ENCODE measurements at places on chromosomes 7 and 10.

- no peak for DNase-seq
Observed at GRCh38 chr7:40850017-40850416, 715.2 kb downstream of the SUGCT start.

DNA sequence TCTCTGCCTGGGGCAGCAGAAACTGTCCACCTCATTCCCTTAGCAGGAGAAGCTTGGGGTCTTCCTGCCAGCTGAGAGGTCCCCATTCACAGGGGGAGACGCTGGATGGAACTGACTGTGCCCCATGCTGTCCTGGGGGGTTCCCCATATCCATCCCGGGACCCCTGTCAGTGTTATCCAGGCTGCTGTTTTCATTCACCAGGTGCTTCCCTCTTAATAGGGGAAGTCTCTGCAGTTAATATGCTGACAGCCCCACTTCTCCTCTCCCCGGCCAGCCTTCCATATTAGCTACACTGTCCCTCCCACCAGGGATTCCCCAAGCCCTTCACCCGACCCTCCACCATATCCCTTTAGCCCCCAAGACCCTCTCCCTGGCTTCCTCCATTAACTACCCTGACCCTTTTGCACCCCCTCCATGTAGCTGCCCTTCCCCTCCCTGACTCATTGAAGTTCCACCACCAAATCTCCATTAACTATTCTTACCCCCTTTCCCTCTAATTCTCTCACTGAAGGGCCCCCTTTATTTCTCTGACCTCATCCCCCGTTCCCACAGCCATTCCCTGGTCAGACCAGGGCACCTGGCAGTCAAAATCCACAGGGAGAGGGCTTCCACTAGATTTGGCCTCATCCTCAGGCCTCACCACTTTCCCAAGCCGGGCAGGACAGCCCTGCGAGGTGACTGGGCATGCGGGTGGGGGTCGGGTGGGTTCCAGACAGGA is 92.0 kb upstream of the PAX2 start:
- DNase-seq, result no peak

DNA sequence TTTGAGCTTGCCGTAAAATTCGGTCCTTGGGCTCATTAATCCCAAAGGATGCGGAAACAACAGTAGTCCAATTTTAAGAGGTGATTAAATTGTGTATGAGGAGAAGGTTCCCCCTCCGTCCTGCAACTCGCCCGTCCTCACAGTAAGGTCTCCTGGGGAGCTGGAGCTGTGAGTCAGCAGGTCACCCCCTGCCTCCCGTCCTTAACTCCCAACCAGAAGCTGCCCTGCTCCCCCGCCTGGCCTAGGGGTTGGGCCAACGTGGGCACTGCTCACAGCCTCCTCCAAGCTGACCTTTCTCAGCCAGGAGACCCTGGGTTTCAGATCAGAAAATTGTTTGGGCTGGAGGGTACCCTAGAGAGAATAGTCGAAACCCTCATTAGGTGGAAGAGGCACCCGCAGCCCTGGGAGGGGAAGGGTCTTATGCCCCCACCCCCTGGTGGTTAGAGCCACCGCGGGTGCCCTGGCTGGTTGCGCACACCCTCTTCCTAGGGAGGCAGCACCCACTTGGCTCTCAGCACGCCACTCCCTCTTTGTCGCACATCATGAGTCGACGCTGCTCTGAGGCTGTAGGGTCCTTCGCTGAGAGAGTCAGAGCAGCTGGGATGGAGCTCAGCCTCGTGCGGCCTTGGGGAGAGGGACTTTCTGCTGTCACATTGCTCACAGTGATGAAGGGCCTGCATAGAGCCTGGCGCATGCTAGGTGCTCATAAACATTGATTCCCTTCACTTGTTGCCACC is 131.2 kb downstream of the TACC2 start:
- no peak for DNase-seq

- no peak for DNase-seq
Observed at GRCh38 chr7:14734839-14735321, 167.7 kb downstream of the DGKB start.

DNA sequence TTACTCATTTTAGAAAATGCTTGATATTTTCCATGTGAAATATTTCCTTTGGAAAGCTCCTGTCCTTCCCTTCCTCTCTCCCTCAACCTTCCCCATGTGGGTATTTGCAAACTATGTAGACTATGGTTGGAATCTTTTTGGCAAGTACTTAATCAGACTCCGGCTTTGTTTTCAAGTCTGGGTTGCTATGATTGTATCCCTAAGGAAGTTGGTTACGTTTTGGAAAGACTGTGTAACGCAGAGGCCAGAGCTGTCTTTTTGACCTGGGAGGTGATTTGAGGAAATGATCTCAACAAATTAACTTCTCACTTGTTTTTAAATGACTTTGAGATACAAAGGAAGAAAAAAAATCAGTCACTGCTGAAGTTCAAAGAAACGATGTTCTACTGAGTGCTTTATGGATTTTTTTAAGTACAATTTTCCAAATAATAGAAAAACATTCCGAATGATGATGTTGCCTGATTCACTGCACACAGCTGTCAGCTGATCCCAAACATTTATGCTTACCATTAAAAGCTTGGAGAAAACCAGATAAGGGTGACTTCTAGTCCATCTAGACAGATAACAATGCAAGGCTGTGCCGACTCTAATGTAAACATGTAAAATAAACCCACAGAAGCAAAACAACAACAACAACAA is 145.5 kb upstream of the CELF2 start:
- DNase-seq, result peak; percentile 62

DNA sequence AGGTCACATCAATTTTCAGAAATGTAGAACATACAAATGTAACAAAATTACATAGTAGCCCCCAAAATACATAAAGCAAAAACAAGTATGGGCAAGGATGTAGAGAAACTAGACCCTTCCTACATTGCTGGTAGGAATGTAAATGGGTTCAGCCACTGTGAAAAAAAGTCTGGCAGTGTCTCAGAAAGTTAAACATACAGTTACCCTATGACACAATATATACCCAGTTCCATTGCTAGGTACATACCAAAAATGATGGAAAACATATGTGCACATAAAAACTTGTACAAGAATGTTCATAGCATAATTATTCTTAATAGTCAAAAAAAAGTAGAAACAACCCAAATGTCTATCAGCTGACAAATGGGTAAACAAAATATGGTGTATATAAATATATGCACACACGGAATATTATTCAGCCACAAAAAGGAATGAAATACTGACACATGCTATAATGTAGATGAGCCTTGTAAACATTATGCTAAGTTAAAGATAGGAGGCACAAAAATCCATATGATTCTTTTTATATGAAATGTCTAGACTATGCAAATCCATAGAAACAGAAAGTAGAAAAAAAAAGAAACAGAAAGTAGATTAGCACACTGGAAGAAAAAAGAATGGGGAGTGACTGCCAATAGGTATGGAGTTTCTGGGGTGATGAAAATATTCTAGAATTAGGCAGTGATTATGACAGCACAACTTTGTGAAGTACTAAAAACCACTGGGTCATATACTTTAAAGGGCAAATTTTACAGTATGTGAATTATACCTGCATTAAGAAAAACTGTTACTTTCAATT is 13.5 kb downstream of the HERPUD2 start:
- no peak for DNase-seq

DNA sequence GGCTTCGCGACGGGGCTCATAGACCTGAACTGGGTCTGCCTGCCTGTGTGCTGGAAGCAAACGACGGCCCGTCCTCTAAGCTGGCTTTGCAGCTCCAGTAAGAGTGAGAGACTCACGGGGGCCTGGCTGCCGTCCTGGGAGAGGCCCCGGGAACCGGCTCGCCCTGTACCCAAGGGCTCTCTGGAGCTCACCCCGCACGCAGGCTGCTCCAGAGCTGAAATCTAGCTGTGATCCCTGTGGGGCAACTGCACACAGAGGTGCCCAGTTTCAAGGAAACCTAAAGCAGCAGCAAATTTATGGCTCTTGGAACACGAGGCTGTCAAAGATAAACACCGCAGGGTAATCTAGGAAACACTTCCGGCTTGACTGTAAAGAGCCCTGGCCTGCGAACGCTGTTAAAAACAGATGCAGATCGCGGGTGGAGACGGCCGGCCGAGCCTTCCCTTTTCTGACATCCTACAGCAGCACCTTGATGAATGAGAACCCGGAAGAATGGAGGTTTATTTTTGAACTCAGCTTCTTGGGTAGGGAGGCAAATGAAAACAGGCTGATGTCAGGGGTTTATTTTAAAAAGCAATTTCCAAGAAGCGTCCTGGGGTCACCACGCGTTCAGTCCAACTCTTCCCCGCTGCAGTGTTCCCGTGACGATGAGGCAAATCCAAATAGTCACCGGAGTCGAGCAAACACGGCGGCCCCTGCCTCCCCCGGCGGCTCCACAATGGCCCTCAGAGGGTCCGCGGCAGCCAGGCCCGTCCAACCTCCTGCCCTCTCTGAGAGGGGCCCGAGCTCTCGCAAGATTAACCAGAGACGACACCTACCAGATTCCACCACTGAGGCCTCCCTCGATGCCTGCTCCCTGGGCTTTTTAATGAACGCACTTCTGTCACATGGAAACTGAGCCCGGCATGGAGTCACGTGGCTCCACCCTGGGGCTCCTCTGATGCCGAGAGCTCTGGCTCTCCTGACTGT is 29.6 kb downstream of the AMZ1 start:
- DNase-seq, result no peak

DNA sequence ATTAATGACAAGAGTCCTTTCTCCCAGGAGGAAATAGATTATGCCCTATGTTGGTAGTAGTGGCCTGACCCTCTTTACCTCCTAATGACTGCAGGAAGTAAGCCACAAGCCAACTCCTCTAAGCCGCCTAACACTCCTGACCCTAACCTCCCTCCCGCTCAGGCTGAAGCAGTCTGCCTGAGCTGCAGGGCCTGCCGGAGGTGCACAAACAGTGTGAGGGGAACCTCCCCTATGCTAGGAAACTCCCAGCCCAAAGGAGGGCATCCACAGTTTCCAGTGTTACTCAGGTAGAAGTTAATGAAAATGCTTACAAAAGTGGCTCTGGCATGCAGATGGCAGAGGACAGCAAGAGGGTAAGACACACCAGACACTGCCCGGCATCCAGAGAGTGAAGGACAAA is 294.4 kb upstream of the GALNT17 start:
- DNase-seq, result no peak

GRCh38 chr7:135253851-135254771 is 20.5 kb downstream of the STRA8 start:
- DNase-seq, result peak; percentile 43

- DNase-seq, result no peak
Observed at GRCh38 chr10:103510791-103511752, 17.6 kb downstream of the NEURL1 start.

- no peak for DNase-seq
Observed at GRCh38 chr10:96585736-96586418, 935 bp downstream of the TM9SF3 start.

DNA sequence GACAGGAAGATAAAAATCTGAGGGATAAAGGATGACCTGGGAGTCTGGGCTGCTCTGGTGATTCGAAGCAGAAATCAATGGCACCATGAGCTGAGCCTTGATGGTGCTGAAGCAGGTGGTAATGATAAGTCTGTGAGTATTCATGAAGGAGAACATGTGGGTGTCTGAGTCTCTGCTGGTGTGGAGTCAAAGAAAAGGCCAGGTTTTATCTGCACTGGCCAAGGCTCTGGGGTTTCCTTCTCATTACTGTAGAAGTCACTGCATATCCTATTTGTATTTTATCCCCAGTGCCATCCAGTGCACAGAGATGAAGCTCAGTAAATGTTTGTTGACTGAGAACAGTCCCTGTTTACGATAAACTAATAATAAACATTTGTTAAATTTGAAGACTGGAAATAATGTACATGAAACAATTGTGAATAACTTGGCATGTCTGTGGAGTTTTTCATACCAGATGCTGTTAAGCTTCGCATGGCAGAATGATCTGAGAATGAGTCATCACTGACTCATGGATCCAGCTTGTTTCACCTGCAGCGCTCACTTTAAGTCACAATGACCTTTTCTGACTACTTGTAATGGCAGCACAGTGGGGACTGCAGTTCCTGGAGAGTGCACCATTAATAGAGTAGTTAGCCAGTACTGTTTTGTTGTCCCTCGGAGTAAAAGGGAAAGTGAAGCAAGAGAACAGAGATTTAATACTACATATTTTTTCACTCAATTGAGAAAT is 538.5 kb downstream of the HTR7 start:
- DNase-seq, result peak; percentile 94

- no peak for DNase-seq
Observed at GRCh38 chr10:77940627-77941026, 14.1 kb upstream of the DLG5 start.

DNA sequence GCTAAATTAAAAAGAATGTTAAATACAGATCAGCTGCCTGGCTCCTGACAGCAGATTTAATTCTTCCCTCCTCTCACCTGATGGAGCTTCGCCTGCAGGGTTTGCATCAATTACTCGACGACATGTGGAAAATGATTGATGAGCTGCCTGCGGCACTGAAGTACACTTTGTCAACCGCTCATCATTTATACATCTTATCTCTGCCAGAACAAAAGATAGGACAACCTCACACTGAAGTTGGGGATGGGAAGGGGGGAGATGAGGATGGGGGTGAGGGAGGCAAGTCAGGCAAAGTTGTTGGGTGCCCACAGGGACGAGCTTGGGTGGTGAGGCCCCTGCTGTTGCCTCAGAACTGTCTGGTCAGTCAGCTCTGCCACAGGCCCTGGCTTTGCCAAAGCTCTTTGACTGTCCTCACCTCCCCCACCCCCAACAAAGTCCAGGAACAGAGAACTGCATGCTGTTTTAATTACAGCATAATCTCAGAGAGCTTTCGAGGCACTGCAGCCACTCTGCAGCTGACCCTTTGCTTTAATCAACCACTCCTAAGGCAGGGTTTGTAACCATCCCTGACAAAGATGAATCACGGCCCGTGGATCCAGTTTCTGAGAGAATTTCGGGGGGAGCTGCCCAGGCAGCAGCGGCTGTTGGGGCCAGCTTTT is 702.3 kb downstream of the LRMDA start:
- DNase-seq, result no peak

DNA sequence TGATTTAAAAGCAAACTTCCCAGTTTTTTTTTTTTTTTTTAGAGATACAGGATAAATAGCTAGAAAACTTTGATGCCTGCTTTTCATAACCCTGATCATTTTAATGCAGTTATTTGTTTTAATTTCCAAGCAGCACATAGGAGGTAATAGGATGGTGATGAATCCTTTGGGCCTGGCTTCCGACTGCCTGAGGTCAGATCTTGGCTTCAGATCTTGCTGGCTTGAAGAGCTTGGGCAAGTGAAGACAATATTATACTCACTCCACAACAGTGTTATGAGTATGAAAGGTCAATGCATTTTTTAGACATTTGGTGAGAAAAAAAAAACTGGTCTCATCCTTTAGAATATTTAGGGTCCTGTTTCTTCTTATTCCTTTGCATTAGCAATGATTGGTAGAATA is 124.8 kb upstream of the PRKCQ start:
- no peak for DNase-seq

DNA sequence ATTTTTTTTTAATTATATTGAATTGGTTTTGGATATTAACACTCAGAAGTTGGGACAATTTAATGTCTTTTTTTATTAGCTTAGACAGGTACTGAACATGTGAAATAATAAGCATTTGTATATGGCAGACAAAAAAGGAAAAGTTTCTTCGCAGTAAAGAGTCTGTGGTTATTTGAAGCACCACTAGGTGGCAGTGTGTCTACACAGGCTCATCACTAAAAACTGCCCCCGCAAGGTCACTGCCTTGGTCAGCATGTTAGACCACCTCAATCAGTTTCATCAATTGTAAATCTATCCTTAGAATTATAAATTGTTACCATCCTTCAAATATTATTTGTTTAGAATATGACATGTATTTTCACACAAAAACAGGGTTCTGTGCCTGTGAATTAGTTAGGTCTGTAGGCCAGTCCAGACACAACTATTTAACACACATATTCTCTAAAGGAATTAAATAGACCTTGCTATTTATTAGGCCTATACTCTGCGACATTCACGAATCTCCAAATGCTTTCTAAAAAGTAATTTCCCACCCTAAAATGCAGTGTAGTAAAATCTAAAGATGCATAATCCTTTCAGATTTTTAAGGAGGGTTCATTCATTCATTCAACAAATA is 17.0 kb downstream of the PNLIPRP3 start:
- DNase-seq, result no peak

Measured in epithelial cell of proximal tubule (primary cell).